NCI-H1436 (cell line): ENCODE measurements at places on chromosomes 1 and 21.

- no peak for DNase-seq
These were observed 28.6 kb downstream of the ZNF644 start for GRCh38 chr1:90993245-90993644.

- DNase-seq, result no peak
These were observed 13.6 kb upstream of the TSPEAR start for GRCh38 chr21:44724926-44725325.

GRCh38 chr1:221187174-221187573 is 307.9 kb downstream of the HLX start:
- no peak for DNase-seq

DNA sequence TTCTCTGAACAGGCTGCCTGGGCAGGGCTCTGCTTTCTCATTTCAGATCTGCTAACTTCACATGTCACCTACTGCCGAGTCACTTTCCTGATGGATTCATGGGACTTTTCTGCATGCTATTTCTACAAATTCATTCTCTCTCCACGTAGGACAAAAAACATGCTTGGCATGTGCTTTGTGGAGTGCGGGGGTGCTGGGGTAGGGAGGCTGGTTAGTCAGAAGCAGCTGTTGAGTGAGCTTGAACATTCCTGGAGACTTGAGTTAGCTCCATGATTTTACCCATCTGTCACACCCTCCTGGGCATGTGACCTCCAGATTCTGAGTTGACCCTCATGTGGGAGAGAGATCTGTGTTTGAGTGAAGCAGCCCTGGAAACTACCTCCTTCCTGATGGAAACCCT is 71.4 kb downstream of the UCK2 start:
- no peak for DNase-seq

GRCh38 chr21:14846621-14847020 is 218.2 kb downstream of the NRIP1 start:
- no peak for DNase-seq

- DNase-seq, result no peak
These were observed 110.1 kb downstream of the HMGB4 start for GRCh38 chr1:33973799-33974545.

- DNase-seq, result no peak
These were observed 62.4 kb upstream of the STUM start for GRCh38 chr1:226486161-226486560.
